G401 (cell line): ENCODE measurements at places on chromosomes 1 and 21. TPM values are rescaled to one million over a fixed set of nuclear protein-coding genes. Genes with fewer than 3 reads are reported as not detected.
A peak's percentile ranks its signal among the peaks of the same experiment; 100 is the strongest.

DNA sequence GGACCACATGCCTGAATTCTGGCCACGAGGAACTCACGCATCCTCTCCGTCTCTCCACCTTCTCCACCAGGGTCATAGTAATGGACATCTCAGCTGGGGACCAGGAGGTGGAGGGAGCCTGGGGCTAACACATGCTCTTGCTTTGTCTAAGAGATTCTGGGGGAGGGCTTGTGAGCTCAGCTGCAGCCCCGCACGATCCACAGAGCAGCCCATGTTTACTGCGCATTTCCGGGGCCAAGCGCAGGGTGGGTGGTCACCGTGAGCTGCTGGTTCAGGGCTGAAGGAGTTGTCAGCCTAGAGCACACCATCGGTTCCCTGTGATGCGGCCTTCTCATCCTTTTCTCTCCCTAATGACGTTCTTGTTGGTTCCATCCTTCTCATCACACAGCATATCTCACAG, 7.5 kb upstream of the TFF2 start:
- no peak for DNase-seq

DNA sequence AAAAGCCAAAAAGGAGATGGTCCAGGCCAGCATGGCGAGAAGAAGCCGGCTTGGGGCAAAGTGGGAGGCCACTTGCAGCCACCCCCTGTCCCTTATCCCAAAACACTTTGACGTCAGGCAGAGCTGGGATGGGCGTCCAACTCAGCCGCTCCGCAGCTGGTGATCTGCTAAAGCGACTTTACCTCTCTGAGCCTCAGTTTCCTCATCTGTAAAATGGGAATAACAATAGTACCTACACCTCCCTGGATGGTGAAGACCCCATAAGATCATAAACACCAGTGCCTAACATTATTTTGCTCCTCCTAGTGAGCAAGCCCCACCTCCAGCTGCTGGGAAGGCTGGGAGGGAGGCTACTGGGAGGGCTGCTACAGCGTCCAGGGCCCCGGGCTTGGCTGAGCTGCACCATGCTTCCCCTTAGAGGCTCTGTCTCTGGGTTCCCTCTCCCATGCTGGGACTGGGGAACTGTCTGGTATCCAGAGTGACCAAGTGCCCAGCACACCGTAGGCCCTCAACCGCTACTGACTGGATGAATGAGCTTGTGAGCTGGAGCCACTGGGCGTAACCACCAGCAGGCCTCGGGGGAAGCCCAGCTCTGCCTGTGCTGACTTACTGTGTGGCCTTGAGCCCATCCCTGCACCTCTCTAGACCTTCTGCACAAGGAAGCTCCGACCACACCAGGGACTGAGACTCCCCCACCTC, 18.3 kb downstream of the IFFO2 start:
- peak; percentile 81 for DNase-seq

DNA sequence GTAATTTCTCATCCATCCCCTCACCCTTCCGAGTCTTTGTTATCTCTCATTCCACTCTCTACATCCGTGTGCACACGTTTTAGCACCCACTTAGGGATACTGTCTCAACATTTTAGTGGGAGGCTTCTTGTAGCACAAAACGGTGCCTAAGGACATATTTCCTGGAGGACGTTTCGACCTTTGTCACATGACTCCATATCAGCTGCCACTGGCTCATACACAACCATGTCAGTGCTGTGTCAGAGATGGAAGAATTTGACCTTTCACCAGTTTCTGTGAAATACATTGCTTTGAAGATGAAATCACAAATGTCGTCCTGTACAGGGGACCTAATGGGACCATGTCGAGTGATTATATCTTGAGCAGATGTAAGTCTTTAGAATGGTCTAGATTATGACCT, 15.6 kb downstream of the B3GALT5 start:
- DNase-seq: no peak

DNA sequence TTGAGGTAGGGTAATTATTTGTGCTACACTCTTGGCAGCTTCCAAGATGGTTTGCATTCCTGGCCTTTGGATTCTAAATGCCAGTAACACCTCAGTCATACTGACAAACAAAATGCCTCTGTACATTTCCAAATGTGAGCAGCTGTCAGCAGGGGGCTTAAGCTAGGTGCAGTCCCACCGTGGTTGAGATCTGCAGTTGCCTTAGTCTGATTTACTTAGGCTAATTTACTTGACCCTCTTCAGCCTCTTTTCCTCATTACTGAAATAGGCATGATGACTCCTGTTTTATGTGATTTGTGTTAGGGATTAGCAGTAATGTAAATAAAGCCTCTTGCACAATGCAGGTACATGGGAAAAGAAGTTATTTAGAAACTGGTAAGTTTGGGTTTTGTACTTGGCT, 13.5 kb upstream of the SPATA1 start:
- no peak for DNase-seq

- no peak for DNase-seq
These were observed 379.8 kb downstream of the SIPA1L2 start for GRCh38 chr1:232249861-232250777.

The RCOR3 gene
- 8.1 TPM in 2 replicates for total RNA-seq
